Stimulated activated naive CD4-positive, alpha-beta T cell treated with Interleukin-2 at 50 U/mL for 16 hours (primary cell): ENCODE measurements at places on chromosomes 1 and 21.

DNA sequence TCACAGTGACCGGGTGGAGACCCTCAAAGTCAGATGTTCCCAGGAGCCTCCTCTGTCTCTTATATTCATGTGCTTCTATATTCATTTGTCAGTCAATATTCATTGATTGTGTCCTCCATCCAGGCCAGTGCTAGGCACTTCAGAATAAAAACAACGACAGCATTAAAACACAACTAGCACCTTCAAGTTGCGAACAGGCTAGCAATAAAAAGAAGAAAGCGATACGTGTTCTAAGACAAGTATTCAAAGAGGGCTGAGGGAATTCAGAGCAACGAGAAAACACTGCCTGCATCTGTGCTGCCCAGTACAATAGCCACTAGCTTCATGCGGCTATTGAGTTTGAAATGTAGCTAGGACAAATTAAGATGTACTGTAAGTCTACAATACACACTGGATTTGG, 138.0 kb downstream of the PLXNA2 start:
- DNase-seq, result no peak

GRCh38 chr1:109739738-109740614, 862 bp downstream of the GSTM3 start:
- peak; percentile 74 for DNase-seq

- DNase-seq, result no peak
Measured at GRCh38 chr1:205319081-205320018, 2.2 kb downstream of the NUAK2 start.

GRCh38 chr1:196063952-196064351, 544.3 kb downstream of the KCNT2 start:
- no peak for DNase-seq

DNA sequence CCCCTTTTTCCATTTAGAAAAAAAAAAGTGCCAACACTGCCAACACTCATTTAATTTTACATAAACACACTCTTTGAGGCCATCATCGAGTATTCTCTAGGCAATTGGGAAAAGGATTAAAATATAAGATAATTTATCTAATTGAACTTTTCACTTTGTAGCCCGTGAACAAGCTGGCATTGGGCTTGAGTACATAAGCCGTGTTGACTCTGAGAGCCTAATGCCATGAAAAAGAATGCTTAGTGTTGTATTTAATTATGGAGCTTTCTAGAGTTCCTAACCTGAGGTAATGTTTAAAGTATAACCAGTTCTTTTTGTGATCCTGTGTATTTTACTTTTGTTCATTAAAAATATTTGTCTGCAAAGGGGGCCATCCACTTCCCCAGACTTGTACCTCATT, 193.8 kb downstream of the LYPLAL1 start:
- no peak for DNase-seq

DNA sequence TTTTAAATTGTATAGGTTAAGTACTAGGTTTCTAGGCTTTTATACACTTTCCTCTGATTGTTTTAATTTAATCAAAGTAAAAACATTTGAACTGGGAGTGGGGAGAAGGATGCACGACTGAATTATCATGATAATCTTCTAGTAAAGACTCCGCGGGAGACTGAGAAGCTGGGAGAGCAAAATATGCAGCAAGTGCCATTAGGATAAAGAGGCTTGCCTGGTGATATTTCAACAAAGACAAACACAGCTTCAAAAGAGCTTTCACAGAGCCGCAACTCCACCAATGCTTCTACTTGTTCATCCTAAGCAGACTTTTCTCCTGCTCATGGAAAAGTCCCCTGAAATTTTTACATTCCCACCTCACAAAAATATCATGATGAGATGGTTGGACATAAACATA, 239.0 kb upstream of the PTBP2 start:
- no peak for DNase-seq

DNA sequence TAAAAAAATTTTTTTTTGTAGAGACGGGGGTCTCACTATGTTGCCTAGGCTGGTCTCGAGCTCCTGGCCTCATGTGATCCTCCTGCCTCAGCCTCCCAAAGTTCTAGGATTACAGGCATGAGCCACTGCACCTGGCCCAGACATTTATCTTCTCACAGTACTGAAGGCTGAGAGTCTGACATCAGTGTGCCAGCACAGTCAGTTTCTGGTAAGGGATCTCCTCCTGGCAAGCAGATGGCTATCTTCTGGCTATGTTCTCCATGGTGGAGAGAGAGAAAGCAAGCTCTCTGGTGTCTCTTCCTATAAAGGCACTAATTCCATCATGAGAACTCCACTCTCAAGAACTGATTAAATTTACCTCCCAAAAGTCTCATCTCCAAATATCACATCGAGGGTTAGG, 57.8 kb upstream of the C1orf185 start:
- no peak for DNase-seq

DNA sequence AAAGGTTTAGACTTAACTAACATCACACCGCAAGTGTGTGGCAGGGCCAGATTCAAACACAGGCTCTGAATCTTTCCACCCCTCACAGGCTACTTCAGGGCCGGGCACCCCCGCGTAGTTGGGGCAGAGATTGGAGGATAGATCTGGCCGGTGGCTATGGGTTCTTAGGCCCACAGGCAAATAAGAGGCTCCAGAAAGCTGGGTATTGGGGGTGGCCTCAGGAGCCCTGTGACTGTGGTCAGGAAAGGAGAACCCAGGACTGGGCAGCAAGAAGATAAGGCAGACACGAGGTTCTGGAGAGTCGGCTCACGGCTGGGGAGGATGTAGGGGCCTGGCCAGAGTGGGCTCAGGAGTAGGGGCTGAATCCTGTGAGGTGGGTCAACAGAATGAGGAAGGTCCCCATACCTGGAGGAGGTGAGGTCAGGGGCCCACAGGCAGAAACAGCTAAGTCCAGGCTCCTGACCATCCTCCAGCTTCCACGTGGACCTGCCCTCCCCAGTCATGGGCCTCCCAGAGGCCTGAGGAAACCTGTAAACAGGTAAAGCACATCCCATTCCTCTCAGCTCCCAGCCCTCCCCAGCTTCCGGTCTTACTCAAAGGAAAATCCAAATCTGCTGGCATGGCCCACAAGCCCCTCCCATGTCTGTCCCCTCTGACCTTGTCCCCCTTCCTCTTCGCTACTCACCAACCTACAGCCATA, 306.2 kb downstream of the MATN1 start:
- DNase-seq, result no peak

GRCh38 chr1:9149837-9150581, 21.1 kb upstream of the GPR157 start:
- no peak for DNase-seq

GRCh38 chr1:239817801-239818200, 273.9 kb upstream of the FMN2 start:
- DNase-seq, result no peak

GRCh38 chr1:93036672-93037071, 42.4 kb upstream of the MTF2 start:
- DNase-seq, result no peak

GRCh38 chr1:85838238-85838637, 130.0 kb upstream of the ZNHIT6 start:
- DNase-seq, result no peak

DNA sequence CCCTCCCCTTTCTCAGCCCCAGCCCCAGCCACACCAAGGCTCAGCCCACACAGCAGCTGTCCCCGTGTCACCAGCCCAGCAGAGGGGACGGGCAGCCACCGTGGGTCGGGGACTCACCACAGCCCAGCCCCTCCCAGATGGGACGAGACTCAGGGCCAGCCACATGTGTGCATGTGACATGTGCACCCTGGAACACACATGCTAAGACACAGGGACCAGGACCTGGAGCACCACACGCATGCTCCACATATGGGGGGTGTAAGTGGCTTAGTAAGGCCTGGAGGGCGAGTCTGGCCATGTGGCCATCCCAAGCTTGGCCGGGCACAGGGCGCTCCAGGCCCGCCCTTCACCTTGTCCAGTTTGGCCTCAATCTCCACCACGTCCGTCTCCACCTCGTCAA, 4.0 kb downstream of the ACAP3 start:
- DNase-seq, result no peak

- no peak for DNase-seq
Measured at GRCh38 chr1:167706931-167707877, 14.6 kb upstream of the MPZL1 start.

GRCh38 chr1:68378296-68379084, 71.3 kb downstream of the RPE65 start:
- DNase-seq, result no peak

- DNase-seq, result no peak
Measured at GRCh38 chr1:59892841-59893811, 33.4 kb downstream of the CYP2J2 start.

DNA sequence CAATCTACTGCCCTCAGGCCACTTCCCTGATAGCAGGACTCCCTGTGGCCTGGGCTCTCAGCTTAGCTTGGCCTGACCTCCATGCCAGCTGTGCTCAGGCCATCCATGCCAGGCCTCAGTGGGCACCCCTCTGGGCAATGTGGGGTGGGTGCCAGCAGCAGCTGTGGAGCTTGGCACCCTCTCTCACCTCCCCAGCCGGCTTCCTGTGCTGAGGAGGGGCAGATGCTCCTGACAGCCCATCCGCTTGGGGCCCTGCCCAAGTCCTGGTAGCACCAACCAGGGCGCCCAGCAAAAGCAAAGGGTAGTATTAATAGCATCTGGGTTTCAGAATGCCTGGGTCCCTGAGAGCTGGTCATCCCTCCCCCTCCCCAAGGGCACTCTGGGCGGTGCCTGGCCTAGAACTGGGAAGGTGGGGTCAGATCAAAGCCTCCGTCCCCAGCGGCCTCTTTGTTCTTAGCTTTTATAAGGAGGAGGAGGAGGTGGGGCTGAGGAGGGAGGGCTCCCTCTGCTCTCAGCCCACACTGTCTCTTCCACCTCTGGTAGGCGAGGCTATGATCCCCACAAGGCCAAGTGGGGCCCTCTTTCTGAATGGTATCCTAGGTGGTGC, 6.1 kb downstream of the EFNA4 start:
- DNase-seq, result no peak

DNA sequence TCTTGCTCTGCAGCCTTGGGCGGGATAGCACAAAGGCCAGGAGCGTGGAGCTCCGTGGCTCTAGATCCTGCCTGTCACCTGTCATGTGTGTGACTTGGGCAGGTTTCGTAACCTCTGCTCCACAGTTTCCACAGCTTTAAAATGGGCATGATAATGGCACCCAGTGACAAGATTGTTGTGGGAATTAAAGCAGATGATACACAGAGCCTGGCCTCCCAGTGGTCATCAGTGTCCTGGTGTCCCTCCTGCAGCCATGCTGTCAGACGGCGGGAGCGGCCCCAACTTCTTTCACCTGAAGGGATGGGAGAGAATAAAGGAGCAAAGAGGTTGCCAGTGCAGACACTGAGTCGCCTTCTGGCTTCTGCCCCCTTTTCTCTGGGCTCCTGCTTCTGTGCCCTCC, 61.5 kb downstream of the SLC37A1 start:
- no peak for DNase-seq

GRCh38 chr1:66250075-66250474, 283.9 kb upstream of the SGIP1 start:
- no peak for DNase-seq

DNA sequence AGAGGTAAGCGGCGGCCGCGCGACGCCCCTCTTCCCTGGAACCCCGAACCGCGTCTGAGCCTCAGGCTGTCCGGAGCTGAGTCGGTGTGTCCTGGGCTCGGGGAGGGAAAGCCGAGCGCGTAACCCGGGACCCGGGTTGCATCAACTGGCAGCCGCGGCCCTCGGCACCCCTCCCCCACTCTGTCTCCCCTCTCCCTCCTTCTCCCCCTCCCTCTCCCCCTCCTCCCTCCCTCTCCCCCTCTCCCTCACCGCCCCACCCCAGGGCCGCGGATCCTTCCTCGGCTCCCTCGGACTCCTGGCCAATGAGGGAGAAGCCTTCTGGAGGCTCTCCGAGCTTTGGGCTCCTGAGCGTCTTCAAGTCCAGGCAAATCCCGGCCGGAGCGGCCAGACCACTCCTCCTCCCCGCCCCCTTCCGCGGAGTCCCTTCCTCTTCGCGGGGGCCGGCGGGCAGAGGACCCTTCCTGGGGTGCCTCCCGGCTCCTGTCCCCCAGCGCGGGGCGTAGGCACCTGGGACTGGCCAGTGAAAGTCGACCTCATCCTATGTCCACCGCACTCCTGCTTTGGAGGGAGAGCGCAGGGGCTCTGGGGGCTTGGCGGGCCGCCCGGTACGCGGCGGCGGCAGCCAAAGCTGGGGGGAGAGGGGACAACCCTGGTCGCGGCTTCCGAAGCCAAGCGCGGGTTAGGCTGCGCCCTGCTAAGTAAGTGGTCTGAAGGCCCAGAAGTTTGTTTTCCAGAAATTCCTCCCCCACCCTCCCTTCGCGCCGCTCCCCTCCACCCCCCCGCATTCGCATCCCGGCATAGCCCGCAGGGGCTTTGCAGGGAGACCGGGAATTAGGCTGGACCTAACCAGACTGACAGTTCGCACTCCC, 850 bp downstream of the SESN2 start:
- peak; percentile 44 for DNase-seq

- no peak for DNase-seq
Measured at GRCh38 chr21:27057997-27058396, 91.1 kb upstream of the ADAMTS5 start.

- DNase-seq, result no peak
Measured at GRCh38 chr1:216881695-216882094, 158.5 kb upstream of the ESRRG start.

DNA sequence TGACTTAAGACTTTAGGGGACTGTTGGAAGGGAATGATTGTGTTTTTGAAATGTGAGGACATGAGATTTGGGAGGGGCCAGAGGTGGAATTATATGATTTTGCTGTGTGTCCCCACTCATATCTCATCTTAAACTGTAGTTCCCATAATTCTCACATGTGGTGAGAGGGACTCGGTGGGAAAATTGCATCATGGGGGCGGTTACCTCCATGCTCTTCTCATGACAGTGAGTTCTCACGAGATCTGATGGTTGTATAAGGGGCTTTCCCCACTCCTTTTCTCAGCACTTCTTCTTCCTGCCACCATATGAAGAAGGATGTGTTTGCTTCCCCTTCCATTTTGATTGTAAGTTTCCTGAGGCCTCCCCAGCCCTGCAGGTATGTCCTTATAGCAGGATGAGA, 35.0 kb upstream of the SCAF4 start:
- DNase-seq, result no peak

DNA sequence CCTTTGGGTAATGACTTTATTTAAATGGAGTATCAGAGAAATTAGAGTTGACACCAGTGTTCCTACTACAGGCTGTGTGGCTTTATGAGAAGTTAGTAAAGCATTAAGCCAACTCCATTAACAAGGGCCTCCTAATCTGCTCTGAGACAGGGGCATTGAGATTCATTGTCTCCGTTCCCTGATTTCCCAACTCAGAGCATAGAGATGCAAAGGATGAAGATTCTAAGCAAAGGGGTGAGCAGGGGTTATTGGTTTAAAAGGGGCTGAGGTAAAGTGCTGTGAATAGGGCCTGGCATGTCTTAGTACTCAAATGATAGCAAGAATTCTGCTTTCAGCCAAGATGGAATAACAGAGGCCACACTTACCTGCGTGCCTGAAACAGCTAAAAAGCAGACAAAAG, 428.4 kb downstream of the PTPRU start:
- DNase-seq, result no peak

- DNase-seq, result no peak
Measured at GRCh38 chr1:115524236-115524635, 117.5 kb upstream of the VANGL1 start.

DNA sequence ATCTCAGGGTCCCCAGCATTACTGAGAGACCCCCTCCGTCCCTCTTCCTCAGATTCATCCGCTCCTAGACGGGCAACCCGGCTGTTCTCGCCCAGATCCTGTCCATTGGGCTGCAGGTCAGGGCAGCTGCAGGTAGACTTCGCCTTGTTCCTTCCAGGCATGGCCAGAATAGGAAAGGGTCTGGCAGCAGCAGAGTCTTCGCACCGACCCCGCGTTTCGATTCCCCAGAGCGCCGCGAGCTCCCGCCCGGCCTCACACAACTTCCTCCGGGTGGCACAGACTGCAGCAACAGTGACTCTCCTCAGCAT, 265 bp downstream of the NRDC start:
- no peak for DNase-seq

GRCh38 chr1:214827883-214828282, 224.9 kb downstream of the CENPF start:
- no peak for DNase-seq
